NCI-H2107 (cell line): ENCODE measurements at places on chromosomes 3 and 15.

GRCh38 chr3:134106580-134106979 is 76.9 kb upstream of the SLCO2A1 start:
- DNase-seq = no peak

DNA sequence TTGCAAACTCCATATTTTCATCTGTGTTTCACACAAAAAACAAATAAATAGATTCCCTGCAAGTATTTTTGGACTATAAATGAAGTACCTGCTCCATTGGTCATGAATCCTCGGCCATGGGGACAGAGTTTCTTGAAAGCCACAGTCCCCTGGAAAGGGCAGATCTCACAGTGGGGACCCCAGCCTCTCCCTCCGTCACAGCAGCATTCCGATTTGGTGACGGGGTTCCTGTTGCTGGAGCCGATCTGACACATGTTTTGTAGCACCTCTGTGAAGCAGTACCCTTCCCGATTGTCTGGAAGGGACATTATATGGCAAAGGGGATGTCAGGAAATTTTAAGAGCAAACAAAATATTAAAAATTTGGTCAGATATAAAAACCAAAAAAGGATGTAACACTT is 96.2 kb downstream of the DUT start:
- DNase-seq = no peak

- DNase-seq = no peak
Observed at GRCh38 chr3:22714749-22715148, 488.4 kb upstream of the UBE2E2 start.

DNA sequence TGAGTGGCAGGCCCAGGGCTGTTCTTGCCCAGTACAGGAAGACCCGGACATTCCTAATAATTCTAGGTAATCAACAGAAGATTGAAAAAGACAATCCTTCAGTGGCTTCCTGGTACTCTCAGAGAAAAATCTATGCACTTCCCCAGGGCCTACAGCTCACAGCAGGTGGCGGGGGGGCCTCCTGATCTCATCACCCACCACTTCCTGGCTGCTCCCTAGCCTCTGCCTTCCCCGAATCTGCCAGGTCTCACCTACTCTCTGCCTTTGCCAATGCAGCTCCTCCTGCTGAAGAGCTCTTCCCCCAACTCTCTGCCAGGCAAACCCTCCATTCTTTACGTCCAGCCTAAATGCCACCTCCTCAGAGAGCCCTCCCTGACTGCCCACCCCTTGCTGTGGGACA is 37.5 kb downstream of the EHD4 start:
- no peak for DNase-seq

DNA sequence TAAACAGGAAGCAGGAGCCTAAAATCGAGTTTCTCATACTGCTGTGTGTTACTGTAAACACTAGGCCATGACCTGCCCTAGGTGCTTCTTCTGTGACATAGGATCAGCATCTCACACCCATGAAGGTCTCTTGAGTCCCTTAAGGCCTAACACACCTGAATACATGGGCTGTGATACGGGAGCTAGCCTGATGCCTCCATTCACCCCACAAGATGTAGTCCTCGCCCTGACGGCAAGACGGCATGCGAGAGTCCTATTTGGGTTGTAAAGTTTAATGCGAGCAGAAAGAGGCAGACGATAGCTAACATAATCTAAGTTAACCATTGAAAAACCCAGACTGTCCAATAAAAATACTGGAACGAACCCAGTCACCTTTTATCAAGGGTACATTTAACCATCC is 241.1 kb upstream of the ICE2 start:
- no peak for DNase-seq

- DNase-seq = no peak
Observed at GRCh38 chr15:88021601-88022000, 234.9 kb downstream of the NTRK3 start.

- no peak for DNase-seq
Observed at GRCh38 chr15:72112116-72112515, 5.8 kb downstream of the MYO9A start.

DNA sequence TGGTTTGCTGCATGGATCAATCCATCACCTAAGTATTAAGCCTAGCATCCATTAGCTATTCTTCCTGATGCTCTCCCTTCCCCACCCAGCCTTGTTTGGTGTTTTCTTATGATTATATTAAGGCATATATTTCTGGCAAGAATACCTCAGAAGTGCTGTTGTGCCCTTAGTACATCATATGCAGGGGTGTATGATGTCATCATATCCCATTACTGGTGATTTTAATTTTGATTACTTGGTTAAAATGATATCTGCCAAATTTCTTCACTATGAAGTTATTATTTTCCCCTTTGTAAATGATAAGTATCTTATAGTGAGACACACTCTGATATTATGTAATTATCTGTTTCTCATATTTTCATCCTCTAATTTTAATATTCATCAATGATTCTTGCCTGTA is 15.4 kb downstream of the SLC22A14 start:
- DNase-seq = no peak
